Iris pigment epithelial cell (primary cell): ENCODE measurements at places on chromosomes 1 and 21.
A peak's percentile ranks its signal among the peaks of the same experiment; 100 is the strongest.

GRCh38 chr1:5658340-5659316, 333.6 kb downstream of the NPHP4 start:
- no peak for DNase-seq

DNA sequence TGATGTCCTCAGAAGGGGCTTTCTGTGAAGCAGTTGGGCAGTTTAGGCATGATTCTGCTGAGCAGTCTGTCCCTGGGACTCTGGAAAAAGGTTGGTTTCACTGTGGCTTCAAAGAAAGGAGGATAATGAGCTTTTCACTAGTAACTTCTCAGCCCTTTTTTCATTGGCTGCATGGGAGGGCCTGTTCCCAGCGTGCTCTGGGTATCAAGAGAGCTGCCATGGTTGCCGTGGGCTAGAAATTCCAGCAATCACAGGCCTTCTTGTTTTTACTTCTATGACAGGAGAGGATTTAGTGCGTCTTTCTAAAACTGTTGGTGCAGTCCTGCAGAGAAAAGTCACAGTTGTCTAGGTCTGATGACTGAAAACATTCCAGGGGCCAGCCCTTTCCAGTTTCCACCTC, 7.2 kb downstream of the SZRD1 start:
- DNase-seq: no peak

DNA sequence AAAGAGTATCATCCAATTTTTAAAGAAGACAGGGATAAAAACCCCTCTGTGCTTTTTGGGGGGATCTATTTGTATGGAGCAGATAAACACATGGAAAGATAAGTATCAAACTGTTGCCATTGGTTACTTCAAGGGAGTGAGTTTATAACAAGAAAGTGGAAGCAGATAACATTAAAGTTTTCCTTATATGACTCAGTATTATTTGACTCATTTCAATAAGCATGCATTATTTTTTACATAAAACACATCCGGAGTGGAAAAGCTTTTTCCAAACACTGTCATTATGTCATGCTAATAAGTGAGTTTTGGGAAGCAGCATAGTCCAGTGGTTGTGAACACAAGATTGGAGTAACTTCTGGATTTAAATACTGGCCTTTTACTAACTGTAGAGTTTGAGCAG, 452.2 kb downstream of the LTN1 start:
- DNase-seq: peak; percentile 53

DNA sequence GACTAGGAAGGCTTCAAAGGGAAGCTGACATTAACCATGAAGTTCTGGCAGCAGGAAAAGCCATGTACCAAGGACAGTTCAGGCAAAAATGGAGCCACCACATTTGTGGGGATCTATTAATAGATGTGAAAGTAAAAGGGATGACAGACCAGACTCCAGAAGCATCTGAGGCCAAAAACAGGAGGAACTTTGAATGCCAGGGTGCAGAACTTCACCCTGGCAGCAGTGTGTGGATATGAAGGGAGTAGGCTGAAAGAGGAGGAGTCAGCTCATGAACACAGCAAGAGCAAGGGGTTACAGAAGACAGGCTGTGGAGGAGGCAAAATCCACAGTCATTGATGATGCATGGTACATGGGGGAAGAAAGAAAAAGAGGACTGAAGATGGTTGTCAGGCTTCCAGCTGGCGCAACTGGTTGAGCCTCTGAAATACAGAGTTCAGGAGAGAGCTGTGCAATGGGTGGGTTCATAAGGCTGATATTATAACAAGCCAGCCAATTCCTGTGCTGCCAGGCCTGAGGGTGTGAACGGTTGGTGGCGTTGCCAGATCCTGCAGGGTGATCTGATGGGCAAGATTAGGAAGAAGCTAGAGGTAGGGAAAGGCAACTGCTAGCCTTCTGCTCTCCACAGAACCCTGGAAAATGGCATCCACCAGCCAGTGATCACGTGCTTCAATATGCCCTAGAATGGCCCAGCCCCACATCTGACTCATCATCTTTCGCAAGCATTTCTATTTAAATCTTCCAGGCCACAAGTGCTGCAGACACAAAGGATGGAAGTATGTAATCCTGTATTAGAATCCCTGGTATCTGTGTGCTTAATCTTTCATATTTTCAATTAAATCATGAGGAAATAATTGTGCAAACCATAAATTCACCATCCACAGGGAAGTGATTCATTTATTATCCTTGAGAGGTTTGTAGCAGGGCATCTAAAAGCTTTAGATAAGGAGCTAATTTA, 81.9 kb downstream of the SLC25A24 start:
- DNase-seq: peak; percentile 83

GRCh38 chr1:227260433-227260832, 57.9 kb downstream of the CDC42BPA start:
- no peak for DNase-seq

GRCh38 chr1:229758101-229759036, 132.3 kb downstream of the URB2 start:
- DNase-seq: peak; percentile 19

GRCh38 chr1:211684791-211685190, 9.4 kb upstream of the NEK2 start:
- peak; percentile 68 for DNase-seq

DNA sequence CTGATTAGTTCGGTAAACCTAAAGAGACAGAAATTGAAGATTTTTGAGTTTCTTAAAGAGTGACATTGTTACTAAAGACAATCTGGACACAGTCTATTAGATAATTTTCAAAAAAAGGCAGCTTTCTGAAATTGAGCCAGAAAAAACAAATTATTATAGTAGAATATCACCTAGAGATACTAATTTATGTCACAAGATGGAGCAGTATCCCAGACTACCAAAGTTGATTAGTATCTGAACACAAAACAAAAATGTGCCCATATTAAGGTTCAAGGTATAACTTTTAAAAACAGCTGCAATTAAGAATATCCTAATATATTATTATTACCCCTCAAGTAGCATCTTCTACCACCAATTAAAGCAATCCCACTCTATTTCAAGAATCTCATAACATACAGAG, 40.5 kb upstream of the SYT2 start:
- no peak for DNase-seq

- no peak for DNase-seq
Measured at GRCh38 chr1:115838431-115839028, 2.4 kb downstream of the NHLH2 start.

- DNase-seq: no peak
Measured at GRCh38 chr1:157153746-157154145, 15.6 kb upstream of the ETV3 start.

- peak; percentile 46 for DNase-seq
Measured at GRCh38 chr1:110746644-110747259, 72.0 kb upstream of the KCNA3 start.

DNA sequence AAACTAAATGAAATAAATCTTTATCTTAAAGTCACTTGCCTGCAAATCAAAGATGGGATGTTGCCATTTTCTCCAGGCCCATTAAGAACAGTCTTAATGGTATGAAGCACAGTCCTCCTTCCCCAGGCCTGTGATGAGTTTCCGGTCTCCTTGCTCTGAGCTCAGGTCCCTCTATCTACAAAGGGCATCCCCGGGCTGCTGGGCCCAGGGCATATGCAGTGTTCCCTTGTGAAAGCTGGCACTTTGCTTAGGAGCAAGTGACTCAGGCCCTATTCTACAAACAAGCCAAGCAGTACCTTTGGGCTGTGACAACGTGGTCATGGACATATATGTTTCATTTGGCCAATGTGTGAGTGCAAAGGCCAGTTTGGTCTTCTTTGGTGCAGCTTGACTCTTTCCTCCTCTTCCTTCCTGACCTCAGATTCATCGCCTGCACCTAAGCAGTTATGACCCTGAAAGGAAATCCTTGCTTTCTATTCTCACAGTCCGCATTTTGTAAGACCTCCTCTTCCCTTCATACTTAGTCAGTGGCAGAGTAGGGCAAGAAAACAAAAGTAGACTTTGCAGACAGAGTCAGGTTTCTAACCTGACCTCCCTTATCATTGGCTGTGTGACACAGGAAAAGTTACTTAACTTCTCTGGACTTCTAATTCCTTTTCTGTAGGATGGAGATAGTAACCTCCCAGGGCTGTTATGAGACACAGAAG, 109.5 kb downstream of the ERG start:
- DNase-seq: peak; percentile 15

GRCh38 chr1:155127105-155127966, at the start of gene EFNA1:
EFNA1 (plus strand) TSS chr1:155127876; CDS start chr1:155127978, 102 bp downstream.
- peak; percentile 67 for DNase-seq

DNA sequence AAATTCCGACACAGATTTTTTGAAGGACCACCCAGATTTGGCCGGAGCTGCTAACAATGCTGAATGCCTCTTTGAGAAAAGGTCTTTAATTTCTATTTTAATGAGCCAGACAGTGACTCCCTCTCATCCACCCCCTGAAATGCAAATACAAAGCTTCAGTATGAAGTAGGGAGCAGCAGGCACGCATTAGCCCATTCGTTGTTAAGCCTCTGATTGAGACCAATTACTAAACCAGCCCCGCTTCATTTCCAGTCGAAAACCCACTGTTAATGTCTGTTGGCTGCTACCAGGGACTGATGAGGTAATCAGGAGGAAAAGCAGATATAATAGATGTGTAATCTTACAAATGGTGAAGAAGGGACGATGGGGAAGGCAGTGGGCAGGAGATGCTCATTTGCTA, 4.8 kb upstream of the C8A start:
- no peak for DNase-seq

DNA sequence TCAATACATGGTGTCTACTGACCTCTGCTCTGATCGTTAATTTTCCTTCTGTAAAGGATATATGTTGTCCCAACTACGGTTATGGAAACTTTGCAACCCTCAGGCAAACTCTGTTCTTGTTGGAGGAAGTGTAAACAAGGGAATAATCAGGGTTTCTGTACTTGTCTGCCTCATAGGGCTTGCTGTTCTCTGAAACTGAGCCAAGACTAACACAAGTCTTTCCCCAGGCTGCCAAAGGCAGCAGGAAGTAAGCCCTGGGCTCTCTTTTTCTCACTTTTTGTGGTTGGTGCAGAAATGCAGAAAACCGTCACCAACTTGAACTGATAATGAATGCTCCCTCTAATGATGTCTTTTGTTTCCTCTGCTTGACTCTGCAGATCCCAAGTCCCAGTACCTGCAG, 7.6 kb downstream of the CYP4X1 start:
- peak; percentile 88 for DNase-seq

DNA sequence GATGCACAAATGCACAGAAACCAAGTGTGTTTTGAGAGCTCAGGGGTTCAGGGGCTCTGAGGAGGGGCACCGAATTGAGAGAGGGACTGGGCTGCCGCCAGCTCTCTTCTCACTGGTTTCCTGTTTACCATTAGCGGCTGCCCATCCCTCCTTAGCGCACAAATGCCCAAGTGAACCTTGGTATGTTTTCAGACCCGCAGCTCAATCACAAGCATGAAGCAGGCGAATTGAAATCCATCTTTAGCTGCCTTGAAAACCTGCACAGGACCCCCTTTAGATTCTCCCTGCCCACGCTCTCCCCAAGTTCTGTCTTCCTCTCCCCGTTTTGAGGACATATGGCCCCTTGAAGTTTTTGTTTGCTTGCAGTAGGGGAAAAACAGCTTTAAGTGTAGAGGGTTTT, 61.1 kb upstream of the ACOT11 start:
- DNase-seq: no peak

DNA sequence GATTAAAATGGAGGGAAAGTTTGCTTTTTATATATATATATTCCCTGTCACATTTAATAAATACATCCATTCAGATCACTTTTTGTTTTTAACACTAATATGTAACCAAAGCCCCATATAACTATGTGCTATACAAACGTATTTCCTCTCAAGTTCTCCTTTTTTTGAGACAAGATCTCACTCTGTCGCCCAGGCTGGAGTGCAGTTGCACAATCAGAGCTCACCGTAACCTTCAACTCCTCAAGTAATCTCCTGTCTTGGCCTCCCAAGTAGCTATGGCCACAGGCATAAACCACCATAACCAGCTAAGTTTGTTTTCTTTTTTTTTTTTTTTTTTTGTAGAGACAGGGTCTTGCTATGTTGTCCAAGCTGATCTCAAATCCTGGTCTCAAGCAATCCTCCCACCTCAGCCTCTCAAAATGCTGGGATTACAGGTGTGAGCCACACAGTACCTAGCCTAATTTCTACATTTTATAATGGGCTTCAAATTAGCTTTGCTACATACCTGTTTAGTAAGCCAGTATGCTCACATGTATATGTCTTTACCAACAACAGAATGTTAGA, 120.0 kb downstream of the TGFBR3 start:
- DNase-seq: peak; percentile 36

GRCh38 chr1:210298296-210298695, 30.4 kb upstream of the HHAT start:
- DNase-seq: no peak

GRCh38 chr1:87478231-87478630, 149.6 kb downstream of the LMO4 start:
- peak; percentile 7 for DNase-seq

DNA sequence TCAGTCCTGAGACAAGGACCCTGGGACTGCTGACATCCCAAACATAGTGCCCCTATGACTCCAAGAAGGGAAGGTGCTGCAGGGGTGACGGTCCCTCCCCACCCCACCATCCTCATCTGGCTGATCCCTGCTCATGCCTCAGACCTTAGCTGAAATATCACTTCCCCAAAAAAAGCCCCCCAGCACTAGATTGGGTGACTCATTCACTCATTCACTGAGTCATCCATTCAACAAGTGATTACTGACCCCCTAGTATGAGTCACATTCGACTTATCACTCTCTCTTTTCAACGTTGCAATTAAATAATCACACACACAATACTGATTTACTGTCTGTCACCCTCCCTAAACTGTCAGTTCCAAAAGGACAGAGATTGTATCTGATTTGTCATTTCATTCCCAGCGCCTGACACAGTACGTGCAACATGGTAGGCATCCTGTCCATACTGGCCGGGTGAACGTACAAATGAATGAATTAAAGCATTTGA, 48.6 kb downstream of the HIVEP3 start:
- DNase-seq: peak; percentile 76

- peak; percentile 23 for DNase-seq
Measured at GRCh38 chr21:34351786-34352241, 12.0 kb upstream of the KCNE2 start.

GRCh38 chr1:41720861-41721410, 197.8 kb downstream of the HIVEP3 start:
- DNase-seq: no peak

- DNase-seq: peak; percentile 99
Measured at GRCh38 chr1:201460814-201461644, 8.0 kb downstream of the PHLDA3 start.

- DNase-seq: no peak
Measured at GRCh38 chr21:43768868-43769167, 7.3 kb downstream of the CSTB start.
